Hematopoietic multipotent progenitor cell treated with erythropoietin and hydrocortisone succinate and interleukin-3 and kit ligand, for 15 days (in vitro differentiated cells): ENCODE measurements at places on chromosomes 11 and 22.

DNA sequence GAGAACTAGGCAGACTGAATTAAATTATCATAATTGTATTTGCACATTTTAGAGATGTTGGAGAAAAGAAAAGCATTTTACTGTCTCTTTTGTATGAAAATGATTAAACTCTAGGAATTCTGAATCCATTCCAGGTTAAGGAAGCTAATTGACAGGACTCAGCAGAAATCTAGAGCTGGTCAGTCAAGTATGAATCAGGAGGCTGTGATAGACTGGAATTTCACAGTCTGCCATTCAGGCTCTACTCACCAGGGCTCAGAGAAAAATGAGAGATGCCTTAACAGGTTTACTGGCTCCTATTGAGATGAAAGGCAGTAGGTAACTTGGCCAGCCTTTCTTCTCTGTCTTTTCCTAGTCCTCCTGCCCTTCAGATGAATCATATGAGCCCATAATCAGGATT is 693.9 kb upstream of the CHORDC1 start:
- no peak for DNase-seq

DNA sequence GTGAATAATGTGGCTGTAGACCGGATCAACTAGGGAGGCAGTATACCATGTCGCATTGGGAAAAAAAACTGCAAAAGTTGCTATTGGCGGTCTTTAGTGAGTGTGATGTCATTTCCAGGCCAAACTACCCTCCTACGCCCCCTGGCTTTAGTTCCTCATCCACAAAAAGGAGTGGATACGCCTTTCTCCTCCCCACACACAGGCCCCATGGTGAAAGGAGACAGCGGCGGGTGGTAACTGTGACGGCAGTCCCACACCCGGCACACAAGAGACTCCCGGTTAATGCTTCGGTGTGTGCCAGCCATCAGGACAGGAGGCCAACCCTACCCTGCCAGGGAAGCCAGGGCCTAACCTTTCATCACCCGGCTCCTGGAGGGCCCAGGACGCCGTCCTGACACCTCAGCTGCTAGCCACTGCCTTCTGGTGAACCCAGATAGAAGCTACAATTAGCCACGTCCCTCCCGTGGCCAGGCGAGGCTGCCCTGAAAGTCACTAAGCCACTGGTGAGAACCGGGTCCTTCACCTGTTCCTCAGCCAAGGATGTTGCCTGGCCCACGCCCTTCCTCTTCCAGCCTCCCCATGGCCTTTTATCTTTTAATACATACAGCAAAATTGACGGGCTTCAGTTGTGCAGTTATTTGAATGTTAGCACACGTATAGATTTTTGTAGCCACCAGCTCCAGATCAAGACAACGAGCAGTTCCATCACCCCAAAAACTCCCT is 10.8 kb downstream of the TP53I11 start:
- DNase-seq = no peak

DNA sequence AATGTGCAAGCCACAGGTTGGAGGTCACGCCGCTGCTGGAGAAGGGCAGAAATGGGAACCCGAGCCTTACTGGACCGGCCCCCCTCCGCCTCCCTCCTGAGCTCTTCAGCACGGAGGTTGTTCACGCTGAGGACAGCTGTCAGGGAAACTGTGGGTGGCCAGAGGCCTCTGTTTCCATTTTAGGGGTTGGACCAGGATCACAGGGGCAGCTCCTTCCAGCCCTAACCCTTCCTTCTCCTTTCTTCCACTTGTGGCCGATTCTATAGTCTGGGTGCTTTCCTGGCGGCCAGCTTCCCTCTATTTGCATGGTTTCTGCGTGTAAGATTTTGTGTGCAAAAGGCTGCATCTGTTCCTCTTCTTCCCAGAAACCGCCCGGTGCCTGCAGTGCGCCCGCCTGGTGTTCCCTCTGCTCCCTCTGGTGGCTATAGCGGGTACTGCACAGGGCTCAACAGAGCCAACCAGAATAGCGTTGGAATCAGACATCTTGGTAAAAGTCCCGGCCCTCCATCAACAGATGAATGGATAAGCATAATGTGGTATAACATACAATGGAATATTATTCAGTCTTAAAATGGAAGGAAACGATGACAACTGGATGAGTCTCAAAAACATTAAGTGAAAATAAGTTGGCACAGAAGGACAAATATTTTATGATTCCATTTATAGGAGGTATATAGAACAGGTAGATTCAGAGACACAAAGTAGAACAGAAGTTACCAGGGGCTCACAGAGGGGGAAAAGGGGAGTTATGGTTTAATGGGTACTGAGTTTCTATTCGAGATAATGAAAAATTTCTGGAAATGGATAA is 8.4 kb upstream of the SLC22A8 start:
- DNase-seq = peak; percentile 74

- no peak for DNase-seq
Observed at GRCh38 chr11:12249590-12250260, 127.6 kb upstream of the PARVA start.

GRCh38 chr11:57979532-57980079 is 44.1 kb upstream of the OR9Q1 start:
- DNase-seq = no peak
